Omental fat pad (tissue), 4 donors: ENCODE measurements at places on chromosomes 11 and 22. TPM values are rescaled to one million over a fixed set of nuclear protein-coding genes. Genes with fewer than 3 reads are reported as not detected.

Gene SPON1
- total RNA-seq, result 96.1 TPM

Gene CDC42EP2
- 44.0 TPM for total RNA-seq

Gene OR2AG2
- total RNA-seq, result not detected

Gene UBXN1
- total RNA-seq, result 142 TPM

Gene C11orf21
- total RNA-seq, result 1.1 TPM

Gene SORL1
- 93.0 TPM for total RNA-seq

Gene C1QTNF5
- total RNA-seq, result 18.0 TPM

Gene NXF1
- 101 TPM for total RNA-seq

Gene RELT
- 8.0 TPM for total RNA-seq

Gene SCGB1C1
- not detected for total RNA-seq

- DNase-seq, result no peak
Observed at GRCh38 chr11:118785362-118785761, 5.6 kb downstream of the DDX6 start.

DNA sequence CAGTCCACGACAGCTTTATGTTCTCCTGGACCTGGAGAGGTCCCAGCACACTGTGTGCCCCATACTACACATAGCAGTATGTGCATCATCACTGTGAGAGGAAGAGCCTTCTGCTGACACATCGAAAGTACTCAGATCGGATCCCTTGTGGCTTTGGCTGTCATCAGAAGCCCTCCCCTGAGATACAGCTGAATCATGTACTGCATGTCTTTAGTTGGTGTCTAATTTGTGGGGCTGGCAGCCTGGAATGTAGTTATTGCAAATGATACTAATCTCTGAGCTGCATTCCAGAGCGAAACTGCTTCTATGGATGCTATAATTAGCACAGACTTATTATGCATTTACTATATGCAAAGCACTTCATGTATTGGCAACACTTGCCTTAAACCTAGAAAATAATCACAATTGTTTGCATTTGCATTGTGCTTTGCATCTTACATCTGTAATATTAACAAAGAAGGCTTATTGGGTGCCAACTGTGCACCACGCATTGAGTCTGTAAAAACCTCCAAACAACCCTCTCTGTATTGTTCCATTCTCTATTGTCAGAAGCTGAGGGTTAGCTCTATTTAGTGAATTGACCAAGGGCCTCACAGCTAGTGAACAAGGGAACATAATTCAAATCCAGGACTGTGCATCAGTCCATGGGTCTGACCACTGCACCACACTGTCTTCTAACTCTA lies 89.2 kb upstream of the CRTAM start:
- no peak for DNase-seq

GRCh38 chr22:35688913-35689675 lies 28.6 kb upstream of the APOL5 start:
- no peak for DNase-seq

DNA sequence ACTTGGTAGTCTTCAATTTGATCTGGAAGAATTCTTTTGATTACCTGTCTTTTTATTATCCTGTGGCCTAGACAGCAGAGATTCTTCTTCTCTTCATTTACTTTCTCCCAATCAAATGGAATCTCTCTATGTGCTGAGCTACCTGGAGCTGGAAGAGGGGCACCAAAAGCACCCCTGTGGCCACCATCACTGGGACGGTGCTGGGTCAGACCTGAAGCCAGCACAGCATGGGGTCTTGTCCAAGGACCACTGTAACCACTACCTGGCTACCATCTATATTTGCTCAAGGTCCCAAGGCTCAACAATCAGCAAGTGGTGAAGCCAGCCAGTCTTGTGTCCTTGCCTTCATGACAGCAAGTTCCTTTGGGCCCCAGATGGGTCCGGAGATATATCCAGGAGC lies 186.6 kb downstream of the JRKL start:
- DNase-seq, result no peak

DNA sequence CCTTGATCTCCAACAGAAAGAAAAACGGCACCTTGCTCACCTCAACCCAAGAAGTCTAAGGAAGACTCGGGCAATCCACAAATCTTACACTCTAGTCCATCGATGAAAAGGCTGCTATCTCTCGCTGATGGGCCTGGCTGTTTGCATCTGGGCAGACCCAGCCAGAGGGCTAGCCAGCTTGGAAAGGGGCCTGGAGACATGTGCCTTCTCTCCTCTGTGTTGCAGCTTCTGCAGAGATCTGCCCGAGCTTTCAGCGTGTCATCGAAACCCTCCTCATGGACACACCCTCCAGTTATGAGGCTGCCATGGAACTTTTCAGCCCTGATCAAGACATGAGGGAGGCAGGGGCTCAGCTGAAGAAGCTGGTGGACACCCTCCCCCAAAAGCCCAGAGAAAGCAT lies 3.2 kb downstream of the SCGB1A1 start:
- DNase-seq, result no peak

GRCh38 chr11:23590596-23591308 lies 730.5 kb upstream of the CCDC179 start:
- no peak for DNase-seq

DNA sequence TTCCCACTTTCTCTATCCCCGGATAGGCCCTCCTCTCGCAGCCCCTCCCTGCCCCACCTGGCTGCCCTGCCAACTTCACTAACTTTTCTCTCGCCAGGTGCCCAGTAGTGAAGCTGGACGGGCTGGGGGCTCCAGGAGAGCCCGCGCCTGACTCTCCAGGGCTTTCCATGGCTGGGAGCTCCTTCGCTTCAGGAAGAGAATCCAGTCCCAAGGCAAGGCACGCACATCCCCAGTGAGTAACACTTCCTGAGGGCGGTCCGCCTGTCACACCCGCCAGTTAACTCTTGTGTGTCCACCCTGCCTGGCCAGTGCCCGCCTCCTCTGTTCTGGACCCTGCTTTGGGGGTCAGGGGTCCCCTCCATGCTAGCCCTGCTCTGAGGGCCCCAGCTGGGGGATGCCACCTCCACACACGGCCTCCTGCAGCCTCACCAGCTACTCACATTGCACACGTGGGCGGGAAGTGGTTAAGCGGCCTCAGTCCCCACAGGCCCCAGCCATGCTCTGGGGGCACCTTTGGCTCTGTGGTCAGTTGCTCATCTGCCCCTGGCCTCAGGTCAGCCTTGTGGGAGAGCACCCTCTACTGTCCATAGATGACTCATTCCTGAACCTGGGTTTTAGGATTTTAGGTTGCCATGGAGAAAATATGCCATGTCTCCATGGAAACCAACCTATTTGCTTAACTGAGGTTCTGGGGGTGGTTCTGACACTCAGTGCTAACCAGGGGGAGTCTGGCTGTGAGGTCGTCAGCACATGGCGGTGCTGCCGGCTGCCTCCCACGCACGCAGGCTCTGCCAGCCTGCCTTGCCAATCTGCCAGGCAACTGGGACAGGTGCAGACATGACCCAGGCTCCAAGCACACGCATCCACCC lies at the start of gene RIN1:
Gene RIN1, minus strand, starts transcription at position 201 of the 869 bp plus-strand sequence. Its CDS starts 32 bp downstream, at position 169.
- DNase-seq, result no peak

DNA sequence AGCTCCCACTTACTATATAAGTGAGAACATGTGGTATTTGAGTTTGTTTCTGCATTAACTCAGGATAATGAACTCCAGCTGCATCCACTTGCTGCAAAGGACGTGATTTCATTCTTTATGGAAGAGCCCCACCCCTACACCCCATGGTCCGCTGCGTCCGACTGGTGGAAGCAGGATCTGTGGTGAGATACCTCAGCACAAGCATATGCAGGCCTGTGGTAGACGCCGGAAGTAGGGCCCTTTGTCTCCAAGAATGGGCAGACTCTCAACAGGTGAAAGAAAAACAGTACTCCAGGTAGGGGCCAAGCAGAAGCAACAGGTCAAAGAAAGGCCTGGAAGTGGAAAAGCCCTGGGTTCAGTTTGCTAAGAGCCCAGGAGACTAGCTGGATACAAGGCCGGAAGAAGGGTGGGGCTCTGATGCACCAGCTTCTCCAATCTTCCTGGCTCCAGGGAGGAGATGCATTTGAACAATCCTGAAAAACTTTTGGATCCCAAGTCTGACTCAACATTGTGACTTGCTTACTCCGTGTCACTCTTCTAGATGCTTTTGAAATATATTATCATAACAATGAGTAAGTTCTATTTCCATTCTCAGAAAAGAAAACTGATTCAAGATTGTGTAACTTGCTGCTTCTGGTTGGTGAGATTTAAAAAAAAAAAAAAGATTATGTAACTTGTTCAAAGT lies 30.4 kb downstream of the NEAT1 start:
- DNase-seq, result no peak

DNA sequence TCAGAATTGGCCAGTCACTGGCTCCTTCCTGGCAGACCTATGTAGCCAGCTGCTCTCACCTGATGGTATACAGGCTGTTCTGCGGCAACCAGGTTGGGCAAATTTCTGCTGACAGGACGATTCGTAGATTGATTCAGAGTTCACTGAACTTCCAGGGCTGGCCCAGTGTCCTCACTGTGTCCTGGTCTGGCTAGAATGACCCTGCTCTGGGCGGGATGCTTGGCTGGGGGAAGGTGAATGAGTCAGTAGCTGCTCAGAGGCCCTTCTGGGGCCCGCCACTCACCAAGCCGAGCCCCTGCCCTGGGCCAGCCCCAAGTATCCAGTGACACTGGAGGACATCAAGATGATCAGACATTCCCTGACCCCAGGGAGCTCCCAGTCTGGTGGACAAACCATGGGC lies 62.9 kb upstream of the WNT11 start:
- no peak for DNase-seq

GRCh38 chr11:130523166-130523565 lies 74.7 kb downstream of the ADAMTS15 start:
- no peak for DNase-seq

DNA sequence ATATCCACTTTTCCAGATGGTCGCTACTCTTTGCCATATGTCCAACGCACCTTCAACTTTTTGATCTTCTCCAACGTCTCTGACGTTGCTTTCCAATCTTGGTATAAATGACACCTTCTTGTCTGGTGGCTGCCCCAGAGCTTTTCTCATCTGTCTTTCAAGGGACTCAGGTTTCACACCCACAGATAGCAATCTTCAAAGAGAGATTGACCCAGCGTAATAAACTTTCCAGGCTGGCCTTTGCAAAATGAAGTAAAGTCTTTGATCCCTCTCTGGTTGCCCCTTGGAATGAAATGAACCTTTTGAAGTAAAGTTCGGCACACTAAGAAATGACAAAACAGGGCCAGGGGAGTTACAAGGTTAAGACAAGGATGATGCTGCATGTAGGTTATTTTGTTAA lies 138.4 kb upstream of the BDNF start:
- DNase-seq, result no peak

- peak; percentile 12 for DNase-seq
Observed at GRCh38 chr11:2797121-2797711, 88.4 kb downstream of the CDKN1C start.

DNA sequence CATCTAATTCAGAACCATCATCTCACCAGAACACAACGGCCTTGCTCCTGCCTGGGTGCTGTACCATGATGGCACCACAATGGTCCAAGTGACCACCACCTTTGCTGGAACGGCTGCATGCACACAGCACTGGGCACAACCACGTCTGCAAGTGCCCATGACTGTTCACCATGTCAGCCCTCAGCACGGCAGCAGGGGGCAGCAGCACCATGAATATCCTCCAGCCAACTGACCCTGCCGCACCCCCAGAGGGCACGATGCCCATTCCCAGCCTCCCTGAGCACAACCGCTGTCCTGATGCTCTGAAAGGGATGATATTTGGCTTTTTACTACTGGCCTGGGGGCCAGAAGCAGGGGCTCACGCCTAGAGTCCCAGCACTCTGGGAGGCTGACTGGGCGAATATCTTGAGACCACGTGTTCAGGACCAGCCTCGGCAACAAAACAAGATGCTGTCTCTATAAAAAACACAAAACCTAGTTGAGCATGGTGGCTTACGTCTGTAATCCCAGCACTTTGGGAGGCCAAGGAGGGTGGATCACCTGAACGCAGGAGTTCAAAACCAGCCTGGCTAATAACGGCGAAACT lies 25.7 kb downstream of the DRD4 start:
- peak; percentile 60 for DNase-seq

- no peak for DNase-seq
Observed at GRCh38 chr11:84686716-84687115, 940.4 kb downstream of the DLG2 start.

DNA sequence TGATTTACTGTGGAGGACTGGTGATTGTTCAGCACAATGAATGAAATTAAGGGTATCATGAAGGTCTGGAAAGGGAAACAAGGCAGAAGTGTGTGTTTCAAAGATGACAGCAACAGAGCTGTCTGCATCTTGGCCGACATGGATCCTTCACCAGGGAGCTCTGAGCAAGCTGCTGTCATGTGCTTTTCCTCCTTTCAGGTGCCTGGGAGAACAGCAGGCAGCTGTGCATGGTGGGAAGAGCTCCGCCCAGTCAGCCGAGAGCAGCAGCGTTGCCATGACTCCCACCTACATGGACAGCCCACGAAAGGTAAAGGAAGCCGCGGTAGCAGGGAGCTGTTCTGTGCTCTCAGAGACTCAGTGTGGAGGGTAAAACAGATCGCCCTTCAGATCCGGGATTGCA lies 87.1 kb upstream of the YWHAH start:
- no peak for DNase-seq

DNA sequence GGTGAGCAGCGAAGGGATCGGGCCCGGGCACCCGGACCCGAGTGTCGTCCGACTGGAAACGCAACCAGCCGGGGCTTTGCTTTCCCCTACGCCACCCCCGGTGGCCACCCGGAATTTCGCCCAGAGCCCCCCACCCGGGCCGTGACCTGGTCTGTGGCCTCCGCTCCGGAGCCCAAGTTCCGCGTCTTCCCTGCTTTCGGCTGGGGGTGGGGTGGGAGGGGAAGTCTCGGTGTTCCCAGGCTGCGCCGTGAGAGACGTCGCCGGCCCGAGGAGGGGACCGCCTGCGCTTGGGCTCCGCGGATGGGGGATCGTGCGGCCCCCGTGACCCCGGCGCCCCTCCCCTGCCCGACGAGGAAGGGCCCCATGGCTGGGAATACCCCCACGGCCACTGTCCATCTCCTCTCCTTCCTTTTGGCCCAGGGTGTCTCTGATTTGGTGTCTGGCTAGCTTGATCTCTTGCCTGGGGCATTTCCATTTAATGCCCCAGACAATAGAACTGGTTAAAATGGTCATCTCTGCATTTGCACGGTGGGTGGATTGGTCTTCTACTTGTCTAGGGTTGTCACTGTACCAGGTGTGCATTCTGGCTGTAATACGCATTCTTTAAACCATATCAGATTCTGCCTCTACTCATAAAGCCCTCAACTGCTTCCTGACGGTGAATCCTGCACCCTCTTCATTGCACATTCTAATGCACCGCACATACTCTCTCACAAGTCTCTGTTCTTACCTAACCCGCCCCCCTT lies 789 bp downstream of the SIK2 start:
- DNase-seq, result no peak

DNA sequence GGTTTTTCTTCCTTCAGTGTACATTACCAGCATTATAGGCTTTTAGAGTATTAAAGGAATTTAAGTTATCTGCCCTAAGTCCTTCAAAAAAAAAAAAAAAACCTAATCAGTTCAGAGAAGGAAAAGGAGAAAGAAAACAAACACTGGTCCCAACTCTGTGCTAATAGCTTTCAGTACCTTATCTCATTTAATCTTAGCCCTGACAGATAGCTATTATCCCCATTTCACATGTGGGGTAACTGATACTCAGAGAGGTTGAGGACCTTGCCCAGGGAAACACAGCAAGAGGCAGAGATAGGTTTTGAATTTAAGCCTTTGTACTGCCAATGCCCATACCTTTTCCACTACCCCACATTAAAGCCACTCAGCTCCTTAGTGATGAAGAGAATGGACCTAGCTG lies 43.4 kb downstream of the FAT3 start:
- DNase-seq, result no peak
